ENCODE measurements at places on chromosomes 1 and 21. TPM values are rescaled to one million over a fixed set of nuclear protein-coding genes. Genes with fewer than 3 reads are reported as not detected.
A peak's percentile ranks its signal among the peaks of the same experiment; 100 is the strongest.

The FMO4 gene
- 1.5 TPM for total RNA-seq

The MR1 gene
- total RNA-seq = 1.5 TPM

The INKA2 gene
- total RNA-seq = 2.0 TPM

The PLPPR4 gene
- total RNA-seq = not detected

The TNFRSF9 gene
- not detected for total RNA-seq

The RPE65 gene
- not detected for total RNA-seq

The RGS7 gene
- total RNA-seq = 0.31 TPM

The CCDC17 gene
- total RNA-seq = 1.3 TPM

The BEND5 gene
- total RNA-seq = not detected

The MRAP gene
- total RNA-seq = not detected

The KIAA1614 gene
- 0.65 TPM for total RNA-seq

- no peak for DNase-seq
Measured at GRCh38 chr21:16302851-16303282, 573.1 kb downstream of the USP25 start.

GRCh38 chr1:7786795-7787194 is 2.7 kb downstream of the PER3 start:
- no peak for DNase-seq

GRCh38 chr1:24186711-24186992 is 437 bp downstream of the IFNLR1 start:
- DNase-seq = no peak

GRCh38 chr1:196393742-196394141 is 214.5 kb downstream of the KCNT2 start:
- DNase-seq = no peak

GRCh38 chr1:119093721-119094120 is 46.7 kb downstream of the WARS2 start:
- no peak for DNase-seq

DNA sequence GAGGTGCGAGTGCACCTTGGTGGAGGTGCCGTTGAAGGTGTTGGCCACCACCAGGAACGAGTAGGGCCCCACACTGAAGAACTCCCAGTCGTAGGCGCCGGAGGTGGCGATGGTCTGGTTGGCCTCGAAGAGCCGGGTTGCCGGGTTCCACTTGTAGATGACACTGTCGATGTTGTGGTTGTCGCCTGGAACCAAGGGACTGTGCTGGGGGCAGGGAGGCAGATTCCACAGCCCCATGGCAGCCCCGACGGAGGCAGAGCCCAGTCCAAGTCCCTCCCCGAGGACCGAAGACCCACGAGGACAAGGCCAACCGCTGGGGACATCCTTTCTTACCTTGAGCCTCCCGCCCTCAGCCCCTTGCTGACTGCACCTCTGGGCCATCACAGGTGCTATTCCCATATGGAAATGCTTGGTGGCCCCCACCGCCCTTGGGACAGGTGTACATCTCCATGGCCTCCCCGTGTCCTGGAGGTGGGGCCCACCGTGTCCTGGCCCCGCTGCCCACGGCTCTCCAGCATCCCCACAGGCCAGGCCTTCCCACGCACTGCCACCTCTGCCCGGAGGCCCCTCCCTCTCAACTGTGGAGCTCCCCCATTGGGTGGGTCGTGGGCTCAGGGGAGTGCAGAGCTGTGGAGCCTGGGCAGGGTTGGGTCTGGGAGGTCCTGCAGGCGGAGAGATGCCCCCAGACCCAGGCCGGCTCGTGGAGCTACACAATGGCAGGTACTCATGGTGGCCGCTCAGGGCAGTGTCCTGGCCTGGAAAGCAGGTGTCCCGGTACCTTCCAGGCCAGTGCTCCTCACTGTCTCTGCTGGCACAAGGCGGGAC is 17.9 kb downstream of the KRTAP10-1 start:
- no peak for DNase-seq

DNA sequence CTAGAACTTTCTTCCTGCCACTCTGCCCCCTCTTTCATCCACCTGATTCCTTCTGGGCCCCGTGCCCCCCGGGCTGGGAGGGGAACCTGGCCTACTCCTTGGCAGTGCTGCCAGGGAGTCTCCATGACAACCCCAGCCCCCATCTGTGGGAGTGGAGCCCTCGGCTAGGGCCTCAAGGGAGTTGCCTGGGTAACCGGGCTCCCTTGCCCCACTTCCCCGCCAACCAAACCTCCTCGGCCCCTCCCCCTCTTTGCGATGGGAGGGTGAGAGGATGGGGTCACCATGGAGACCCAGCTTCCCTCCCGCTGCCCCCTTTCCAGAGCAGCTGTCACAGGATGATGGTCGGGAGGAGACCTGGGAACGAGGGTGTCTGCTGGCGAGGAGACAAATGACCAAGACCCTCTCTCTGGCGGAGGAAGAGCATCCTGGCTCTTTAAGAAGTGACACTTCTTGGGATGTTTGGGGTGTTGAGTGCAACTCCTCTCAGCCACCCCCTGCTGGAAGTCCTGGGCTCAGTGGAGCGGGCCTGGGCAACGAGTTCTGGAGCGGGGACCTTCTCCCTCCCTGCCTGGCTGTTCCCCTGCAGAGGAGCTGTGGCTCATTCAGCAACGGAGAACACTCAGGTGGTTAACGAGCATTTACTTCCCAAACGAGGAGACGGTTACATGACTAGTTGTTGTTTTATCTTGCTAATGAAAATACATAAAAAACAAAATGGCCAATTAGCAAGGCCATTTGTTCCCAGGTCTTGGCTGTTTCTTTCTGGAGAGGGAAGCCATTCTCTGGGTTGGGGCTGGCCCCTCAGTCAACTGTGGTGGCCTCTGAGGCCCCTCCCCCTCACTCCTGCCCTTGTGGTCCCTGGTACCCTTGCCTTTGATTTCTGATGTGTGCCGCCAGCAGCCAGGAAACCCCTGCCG is 82.8 kb downstream of the UBIAD1 start:
- no peak for DNase-seq

- DNase-seq = no peak
Measured at GRCh38 chr1:153928245-153928644, 5.5 kb upstream of the GATAD2B start.

- DNase-seq = no peak
Measured at GRCh38 chr1:77232829-77233228, 13.6 kb upstream of the PIGK start.

- DNase-seq = no peak
Measured at GRCh38 chr1:89487972-89488371, 36.7 kb upstream of the LRRC8B start.

GRCh38 chr1:114156538-114157274 is 3.0 kb upstream of the SYT6 start:
- no peak for DNase-seq

GRCh38 chr21:32496568-32496967 is 84.1 kb downstream of the EVA1C start:
- no peak for DNase-seq

GRCh38 chr1:100869996-100870395 is 24.6 kb downstream of the EXTL2 start:
- DNase-seq = no peak

DNA sequence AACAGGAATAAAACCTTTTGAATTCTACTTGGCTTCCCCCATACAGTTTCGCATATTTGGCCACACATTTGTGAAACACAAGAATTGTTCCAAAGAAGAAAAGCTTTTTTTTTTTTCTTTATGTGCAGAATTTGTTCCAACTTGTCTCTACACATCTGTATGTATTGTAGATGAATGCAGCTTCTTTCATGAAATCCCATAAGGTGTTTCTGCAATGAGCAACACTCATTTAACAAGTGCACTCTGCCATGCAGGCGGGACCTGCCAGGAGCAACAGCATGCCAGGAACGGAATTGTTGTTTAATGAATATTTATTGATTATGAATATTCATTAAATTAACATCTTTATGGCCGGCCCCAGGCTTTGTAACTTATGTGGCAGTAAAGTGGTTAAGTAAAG is 1075.0 kb downstream of the TTLL7 start:
- DNase-seq = no peak

GRCh38 chr21:46065215-46065913 is 32.5 kb upstream of the COL6A2 start:
- DNase-seq = no peak

DNA sequence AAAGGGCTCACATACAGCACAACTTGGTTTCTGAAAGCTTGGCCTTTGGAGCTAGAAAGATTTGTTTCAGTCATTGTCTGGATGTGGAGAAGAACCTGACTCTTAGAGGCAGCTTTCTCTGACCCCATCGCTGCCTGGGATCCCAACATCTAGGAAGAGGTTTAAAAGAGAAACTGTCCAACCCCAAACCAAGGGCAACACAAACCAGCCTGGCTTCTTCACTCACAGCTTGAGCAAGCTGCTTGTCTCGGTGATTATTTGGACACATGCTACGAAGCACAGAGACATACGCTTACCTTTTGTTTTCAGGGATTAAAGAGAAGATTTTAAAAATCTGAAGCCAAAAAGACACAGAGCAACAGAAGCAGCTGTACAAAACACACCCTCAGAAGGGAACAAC is 109.8 kb downstream of the ETS2 start:
- peak; percentile 31 for DNase-seq

- DNase-seq = peak; percentile 77
Measured at GRCh38 chr1:54794451-54795355, 6.4 kb downstream of the TTC22 start.

DNA sequence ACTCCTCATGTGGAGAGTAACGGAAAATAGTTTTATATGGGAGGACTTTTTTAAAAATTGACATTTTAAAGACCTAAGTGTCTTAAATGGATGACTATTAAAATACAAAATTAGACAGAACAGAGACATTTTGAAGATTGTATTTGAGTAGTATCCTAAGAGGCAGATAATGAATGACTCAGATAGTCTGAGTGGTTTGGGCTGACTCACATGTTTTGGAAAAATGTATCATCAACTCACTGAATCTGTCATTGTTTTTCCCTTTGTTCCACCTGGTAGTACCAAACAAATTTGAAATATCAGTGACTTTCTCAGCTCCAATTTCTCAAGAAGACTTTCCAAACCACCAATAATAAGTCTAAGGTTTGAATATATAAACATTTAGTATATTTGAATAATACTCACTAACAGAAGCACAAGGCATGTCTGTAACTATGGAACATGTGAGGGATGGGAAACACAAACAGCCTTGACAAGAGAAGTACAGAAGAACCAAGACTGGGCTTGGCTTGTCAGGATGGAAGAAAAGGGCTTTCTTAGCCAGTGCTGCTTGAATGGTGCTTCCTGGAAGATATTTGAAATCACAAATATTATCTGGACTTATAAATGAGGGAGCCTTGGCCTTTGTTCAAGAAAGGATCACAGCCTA is 90.6 kb downstream of the SGIP1 start:
- DNase-seq = no peak

DNA sequence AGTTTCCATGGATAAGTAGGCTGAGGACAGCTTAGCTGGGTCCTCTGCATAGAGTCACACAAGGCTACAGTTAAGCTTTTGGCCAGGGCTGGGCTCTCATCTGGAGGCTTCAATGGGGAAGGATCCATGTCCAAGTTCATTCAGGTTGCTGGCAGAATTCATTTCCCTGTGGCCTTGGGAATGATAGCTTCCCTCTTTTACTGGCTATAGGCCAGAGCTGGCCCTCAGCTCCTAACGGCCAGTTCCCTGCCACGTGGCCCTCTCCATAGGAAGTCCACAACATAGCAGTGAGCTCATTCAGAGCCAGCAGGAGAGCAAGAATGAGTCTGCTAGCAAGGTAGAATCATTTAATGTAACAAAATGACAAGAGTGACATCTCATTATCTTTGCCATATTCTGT is 15.1 kb upstream of the PODN start:
- DNase-seq = peak; percentile 25

GRCh38 chr1:32887623-32888022 is 1.3 kb downstream of the HPCA start:
- no peak for DNase-seq

DNA sequence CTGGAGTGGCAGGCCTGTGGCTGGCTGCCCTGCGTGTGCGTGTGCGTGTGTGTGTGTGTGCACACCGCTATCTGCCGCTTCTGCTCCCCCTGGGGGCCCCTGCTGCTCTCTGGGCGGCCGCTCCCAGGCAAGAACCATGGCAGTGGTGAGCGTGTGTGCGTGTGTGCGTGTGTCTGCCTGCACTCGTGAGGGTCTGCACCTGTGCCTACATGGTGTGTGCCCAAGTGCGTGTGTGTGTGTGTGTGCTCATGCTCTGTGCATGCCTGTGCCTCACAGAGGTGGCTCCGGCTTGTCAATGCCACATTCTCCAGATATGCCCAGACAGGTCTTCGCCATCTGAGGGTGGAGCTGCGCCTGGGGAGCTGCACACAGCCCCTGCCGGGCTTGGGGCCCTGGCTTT is 18.7 kb upstream of the PEX10 start:
- DNase-seq = no peak

GRCh38 chr1:202563818-202564217 is 146.4 kb downstream of the SYT2 start:
- DNase-seq = no peak

DNA sequence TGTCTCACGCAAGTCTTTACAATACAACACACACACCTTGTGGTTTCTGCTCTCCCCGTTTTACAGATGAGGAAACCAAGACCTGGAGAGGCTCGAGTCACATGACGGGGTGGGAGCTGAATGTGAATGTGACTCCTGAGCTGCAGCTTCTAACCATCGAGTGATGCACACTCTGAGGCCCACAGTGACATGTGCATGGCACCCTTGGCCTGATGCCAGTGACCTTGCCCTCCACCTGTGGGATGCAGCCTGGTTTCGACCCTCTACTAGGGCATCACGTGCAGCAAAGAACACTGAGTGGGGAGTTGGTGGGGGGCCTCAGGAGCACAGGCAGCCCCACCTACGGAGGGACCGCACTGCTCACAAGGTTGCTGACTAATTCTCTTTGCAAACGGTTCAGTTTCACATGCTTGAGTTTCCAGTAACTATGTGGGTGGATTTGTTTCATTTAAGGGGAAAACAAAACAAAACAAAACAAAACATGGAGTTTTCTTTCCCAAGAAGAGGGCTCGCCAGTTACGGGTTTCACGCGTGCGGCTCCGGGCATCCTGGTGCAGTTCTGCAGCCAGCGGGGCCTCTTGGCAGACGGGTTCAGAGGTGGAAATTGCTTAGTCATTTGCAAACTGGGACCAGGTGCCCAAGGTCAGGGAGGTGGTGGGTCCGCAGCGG is 22.9 kb downstream of the SPSB1 start:
- no peak for DNase-seq

GRCh38 chr1:188551176-188551575 is 1722.4 kb downstream of the PLA2G4A start:
- no peak for DNase-seq

DNA sequence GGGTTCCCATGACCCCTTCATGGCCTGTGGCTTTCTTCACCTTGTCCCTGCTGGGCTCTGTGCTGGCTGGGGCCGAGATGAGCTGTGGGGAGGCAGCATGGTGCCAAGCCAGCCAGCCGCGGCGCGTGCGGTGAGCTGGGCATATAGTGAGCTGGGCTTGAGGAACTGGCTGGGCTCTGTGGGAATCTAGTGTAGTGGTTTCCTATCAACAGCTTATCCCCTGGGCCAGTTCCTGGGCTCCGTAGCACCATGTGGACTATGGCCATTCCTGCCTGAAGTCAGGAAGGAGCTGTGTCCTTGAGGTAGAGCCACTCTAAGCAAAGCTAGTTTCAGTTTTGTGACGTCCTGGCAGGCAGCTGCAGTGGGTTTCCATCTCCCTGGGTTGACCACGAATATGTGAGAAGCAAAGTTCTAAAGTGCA is 1.8 kb downstream of the NCMAP start:
- no peak for DNase-seq

- no peak for DNase-seq
Measured at GRCh38 chr21:44499631-44500030, 40.4 kb downstream of the KRTAP10-1 start.

All from HT-29 (cell line).